Natural killer cell (primary cell): ENCODE measurements at places on chromosomes 12 and 14. TPM values are rescaled to one million over a fixed set of nuclear protein-coding genes. Genes with fewer than 3 reads are reported as not detected.
A peak's percentile ranks its signal among the peaks of the same experiment; 100 is the strongest.

LUM gene
- not detected for total RNA-seq

DNA sequence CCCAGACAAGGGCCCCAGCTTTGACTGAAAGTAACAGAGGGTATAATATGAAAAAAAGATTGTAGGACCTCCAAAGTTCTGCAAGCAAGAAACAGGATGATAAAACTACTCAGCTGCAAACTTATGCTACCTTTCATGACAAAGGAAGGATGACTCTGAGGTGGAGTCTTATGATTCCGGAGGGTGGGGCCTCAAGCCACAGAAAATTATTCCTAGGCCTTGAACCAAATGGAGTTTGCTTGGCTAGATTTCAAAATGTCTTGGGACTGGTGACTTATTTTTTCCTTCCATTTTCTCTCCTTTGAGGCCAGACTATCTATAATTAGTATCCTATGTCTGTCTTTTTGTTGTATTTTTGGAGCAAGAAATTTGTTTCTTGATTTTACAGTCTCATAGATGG, 336.4 kb downstream of the LRIG3 start:
- DNase-seq, result no peak

GRCh38 chr12:54337280-54337842, 12.4 kb downstream of the COPZ1 start:
- no peak for DNase-seq

DNA sequence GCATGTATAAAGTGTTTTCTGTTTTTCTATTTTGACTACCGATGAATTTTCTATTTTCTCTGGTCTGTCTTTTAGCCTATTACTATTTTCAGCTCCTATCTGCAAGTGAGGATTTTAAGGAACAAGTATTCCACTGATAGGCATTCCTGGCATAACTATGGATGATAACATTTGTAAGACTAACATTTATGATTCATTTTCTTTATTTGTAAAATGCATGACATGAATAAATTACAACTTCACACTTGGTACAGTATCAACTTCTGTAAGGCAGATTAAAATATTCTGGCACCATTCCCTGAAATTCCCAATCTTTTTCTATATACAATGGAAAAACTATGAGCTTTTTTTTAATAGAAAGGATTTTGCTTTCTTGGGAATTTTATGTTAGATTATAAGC, 121.0 kb upstream of the GARIN2 start:
- no peak for DNase-seq

DNA sequence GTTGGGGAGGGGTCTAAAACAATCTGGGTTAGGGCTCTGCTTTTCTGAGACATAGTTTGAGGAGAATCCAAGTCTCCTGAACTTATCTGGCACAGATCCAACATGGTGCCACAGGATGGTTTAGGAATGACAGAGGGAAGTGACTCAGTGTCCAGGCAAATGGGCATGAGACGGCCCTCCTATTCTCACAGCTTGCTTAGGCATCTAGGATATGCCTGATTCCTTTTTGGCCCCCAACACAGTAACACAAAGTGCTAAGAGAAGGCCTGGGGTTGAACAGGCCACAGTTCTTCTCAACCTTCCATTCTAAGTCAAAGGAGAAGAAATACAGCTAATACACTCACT, 117.7 kb downstream of the ZFP36L1 start:
- DNase-seq, result no peak

OR4N5 gene
- total RNA-seq, result not detected

- peak; percentile 26 for DNase-seq
Observed at GRCh38 chr12:25364529-25365339, 114.0 kb upstream of the KRAS start.

DNA sequence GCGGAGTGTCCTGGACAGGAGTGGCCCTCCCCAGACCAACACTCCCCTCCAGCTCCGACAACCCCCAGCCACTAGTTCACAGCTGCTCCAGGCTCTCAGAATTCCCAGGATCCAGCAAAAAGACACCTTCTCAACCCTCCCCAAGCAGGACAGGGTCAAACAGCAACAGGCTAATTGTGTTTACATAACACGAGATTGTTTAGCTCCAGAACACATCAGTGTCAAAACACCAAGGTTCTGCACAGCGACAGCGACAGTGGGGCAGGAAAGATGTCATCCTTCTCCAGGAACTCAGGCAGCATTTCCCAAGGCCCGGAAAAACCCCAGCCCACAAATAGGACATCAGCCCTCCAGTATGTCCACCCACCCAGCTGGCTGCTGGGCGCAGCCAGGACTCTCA, 16.5 kb downstream of the ITPK1 start:
- DNase-seq, result no peak

GRCh38 chr12:51322452-51322851, 1.5 kb downstream of the BIN2 start:
- DNase-seq, result peak; percentile 28

PHETA1 gene
- total RNA-seq, result 3.8 TPM

DNA sequence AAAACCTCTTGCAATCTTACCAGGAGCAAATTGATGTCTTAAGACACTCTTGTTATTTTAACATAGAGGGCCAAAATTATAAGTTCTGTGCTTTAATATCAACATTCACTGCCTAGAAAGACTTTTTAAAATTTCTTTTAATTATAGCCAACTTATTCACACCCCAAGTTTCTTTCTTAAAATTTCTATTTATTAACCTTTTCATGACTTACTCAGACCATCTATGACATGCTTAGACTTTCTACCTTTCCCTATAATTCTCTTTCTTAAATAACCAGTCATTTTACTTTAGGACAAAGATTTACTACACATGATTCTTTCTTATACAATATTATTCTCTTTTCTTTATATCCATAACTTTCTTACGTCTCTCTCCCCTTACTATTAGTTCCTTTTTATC, 220.4 kb downstream of the NUBPL start:
- no peak for DNase-seq

TAC3 gene
- total RNA-seq, result not detected

GRCh38 chr12:78885466-78885865, 20.9 kb downstream of the SYT1 start:
- DNase-seq, result no peak

C14orf93 gene
- total RNA-seq, result 12.1 TPM

DNA sequence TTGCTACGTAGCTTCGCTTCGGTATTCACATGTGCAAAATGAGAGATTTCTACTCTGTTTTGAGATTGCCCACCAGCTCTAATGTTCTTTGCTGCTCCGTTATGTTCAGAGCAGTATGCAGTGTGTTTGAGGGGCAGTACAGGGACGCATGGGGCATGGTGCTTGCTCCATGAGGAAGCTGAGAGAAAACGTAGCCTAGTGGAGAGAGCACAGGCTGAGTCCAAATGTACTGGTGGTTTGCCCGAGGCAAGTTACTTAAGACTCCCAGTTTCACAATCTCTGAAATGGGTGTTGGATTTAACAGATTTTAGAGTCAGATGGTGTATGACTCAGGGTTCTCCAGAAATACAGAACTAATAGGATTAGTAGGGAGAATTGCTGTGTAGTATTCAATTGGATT, 310.5 kb downstream of the ETNK1 start:
- no peak for DNase-seq

DNA sequence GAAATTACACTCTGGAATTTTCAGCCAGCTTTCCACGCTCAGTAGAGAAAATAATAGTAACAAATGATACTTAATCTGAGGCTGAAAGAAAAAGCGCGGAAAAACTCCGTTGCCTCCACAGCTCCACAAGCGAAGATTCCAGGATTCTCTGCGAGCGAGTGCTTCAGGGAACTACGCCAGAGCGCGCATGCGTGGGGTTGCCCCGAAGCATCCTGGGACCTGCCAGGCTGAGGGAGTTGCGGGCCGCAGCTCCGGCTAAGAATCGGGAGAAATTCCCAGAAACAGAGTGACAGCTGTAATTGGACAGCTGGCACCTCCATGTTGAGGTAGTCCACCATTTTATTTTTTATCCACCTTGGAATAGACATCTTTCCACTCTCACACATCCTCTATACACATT, 12.0 kb upstream of the TTC5 start:
- DNase-seq, result no peak

DNA sequence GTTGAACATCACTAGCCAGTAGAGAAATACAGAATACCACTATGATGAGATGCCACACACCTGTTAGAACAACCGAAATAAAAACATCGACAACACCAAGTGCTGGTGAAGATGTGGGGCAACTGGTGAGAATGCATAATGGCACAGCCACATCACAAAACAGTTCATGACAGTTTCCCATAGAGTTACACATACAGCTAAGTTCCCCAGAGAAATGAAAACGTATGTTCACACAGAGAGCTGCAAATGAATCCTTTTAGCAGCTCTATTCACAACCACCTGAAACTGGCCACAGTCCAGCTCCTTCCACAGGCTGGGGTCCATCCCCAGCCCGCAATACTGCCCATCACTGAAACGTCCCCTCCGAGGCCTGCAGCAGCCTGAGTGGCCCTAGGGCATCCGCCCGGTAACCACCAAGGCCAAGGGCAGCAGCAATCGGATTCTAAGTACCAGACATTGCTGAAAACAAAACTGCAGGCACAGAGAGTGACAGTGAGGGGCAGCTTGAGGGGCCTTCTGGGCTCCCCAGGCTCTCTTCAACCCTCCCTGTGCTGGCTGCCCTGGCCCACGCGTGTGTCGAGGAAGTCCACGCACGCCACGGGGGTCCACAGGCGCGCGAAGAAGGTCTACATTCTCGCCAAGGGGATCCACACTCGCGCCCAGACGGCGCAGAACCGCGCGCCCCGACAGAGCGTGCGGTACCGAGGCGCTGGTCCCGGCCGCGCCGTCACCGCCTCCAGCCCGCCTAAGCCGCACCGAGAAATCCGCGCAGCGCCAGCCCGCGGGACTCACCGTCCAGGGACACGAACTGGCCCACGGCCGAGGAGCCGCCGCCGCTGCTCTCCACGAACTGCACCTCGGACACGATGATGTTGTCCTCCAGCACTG, 903 bp downstream of the BRF1 start:
- DNase-seq, result peak; percentile 42

GRCh38 chr12:92123780-92124688, 21.6 kb downstream of the BTG1 start:
- no peak for DNase-seq

DNA sequence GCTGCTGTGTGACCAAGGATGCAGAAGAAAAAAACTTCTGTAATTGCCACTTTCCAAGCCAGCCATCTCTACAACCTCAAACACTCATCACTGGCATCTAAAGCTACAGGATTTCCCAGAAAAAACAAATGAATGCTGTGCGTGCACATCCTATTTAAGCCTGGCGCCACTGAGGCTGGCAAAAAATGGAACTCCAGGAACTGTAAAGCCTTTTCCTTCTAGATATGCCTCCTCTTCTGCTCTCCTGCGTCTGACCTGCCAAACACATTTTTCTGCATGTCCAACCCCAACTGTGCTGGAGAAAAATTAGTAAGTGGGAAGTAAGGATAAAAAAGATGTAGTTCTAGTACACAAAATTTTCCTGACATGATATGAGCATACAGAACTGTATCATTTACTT, 184.9 kb downstream of the ITPR2 start:
- no peak for DNase-seq

GRCh38 chr12:23948291-23948690, 1.2 kb downstream of the SOX5 start:
- no peak for DNase-seq

- DNase-seq, result no peak
Observed at GRCh38 chr12:5197131-5197530, 153.5 kb downstream of the KCNA5 start.

DNA sequence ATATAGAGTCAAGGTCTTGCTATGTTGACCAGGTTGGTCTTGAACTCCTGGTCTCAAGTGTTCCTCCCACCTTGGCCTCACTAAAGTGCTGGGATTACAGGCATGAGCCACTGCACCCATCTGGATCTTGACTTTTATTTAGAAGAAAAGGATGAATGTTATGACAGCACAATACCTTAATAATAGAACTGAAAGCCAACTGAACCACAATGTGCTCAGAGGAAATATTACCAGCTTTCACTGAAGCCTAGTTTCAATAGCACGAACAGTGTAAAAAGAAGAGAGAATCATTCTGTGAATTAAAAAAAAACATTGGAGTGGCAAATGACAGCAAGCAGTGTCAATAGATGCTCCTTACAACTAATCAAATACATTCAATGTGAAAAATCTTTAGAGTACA, 239.2 kb upstream of the RMST start:
- DNase-seq, result no peak
